ENCODE measurements at places on chromosomes 5 and 9.

DNA sequence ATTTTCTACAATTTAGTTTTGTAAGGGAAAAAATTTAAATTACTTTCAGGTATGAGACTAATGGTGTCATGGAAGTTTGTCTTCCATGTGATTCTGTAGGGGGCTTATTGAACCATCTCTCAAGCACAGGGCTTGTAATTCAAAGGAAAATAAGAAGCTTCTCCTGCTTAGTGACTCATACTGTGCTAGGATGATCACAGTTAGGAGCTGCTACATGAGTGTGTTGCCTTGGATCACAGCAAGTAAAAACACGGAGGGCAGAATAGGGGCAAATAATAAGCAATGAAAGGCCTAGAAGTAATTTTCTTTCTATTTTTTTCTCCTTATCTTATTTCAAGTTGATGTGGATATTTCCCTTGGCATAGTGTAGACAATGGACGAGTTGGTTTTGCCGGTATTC is 28.9 kb downstream of the TMEM167A start:
- no peak for DNase-seq

DNA sequence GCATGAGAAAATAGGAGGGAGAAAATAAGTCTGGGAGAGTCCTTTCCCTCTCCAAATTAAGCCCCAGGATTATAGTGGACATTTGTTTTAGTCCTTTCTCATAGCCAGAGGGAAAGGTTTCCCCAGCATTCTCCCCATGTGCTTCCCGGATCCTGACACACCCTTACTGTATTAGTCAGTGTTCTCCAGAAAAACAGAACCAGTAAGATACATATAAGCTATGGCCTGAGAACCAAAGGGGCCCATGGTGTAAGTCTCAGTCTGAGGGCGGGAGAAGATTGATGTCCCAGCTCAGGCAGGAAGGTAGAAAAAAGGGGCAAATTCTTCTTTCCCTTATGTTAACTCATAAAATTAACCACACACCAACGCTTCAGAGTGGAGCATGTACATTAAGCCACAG is 25.6 kb upstream of the SPATA31D4 start:
- DNase-seq = no peak

- DNase-seq = no peak
These were observed 549.4 kb downstream of the LRRC70 start for GRCh38 chr5:63128018-63128417.

DNA sequence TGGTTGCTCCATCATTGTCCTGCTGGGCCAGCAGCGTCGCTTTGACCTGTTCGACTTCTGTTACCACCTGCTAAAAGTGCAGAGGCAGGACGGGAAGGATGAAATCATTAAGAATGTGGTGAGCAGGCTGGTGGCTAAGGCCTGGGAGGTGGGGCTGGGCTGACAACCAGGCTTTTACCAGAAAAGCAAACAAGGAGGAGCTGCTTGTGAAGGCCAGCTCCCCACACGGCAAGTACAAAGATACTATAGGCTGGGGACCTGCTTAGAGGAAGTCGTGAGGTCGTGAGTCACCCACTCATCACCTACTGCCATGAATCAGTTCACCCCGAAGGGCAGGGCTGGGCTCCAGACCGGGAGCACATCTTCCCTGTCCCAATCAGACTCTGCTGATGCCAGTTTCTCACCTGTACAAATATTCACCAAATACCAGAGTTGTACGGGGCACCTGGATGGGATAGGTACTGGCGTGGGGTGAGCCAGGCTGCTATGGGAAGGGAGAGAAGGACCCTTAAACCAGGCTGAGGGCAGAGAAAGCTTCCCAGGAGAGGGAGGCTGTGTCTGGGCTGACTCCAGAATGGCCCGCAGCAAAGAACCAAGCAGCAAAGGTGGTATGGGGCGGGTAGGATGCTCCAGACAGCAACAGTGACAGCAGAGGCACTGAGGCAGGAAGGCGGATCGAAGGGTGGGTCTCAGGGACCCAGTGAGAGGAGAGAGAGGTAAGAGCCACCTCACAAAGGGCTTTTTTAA is 69.3 kb upstream of the NIPAL4 start:
- DNase-seq = peak; percentile 99

GRCh38 chr5:127186657-127187056 is 103.9 kb upstream of the MEGF10 start:
- DNase-seq = no peak

DNA sequence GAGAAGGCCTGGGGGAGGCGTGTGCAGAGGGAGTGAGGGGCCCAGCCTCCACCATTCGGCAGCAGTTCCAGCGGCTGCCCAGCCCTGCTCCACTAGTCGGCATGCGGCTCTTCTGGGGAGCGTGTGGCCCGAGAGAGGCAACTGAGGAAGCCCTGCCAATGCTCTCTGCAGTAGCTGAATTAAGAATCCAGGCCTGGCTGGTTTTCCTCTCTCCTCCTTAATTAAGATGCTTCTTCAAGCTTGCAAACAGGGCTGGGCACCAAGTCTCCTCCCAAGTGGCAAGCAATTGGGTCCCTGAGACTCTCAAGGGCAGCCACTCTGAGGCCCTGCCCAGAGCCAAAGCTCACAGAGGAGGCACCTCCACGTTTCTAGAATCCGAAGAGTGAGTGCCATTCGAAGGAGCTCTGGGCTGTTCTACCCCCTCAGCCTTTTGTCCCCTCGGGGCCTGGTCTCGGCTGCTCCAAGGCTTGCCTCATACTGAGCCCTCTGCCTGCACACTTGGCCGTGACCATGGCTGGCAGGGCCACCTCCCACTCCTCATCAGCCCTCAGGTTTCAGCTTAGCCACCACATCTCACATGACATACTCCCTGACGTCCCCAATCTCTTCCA is 75.4 kb upstream of the LRRTM2 start:
- DNase-seq = no peak

DNA sequence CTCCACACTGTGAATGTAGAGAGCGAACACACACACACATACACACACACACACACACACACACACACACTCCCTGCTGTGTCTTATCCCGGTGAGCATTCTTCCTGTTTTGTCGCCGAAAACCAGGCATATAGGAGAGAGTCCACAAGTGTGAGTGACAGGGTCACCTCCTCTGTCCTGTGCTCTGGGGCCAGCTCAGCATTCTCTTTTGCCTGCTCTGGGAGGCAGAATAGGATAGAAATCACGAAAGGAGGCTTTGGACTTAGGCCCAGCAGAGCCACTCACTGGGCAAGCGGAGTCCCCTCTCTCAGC is 3.0 kb downstream of the LAMC3 start:
- DNase-seq = no peak

- no peak for DNase-seq
These were observed 23.5 kb upstream of the ELAVL2 start for GRCh38 chr9:23849379-23850035.

- no peak for DNase-seq
These were observed 36.7 kb downstream of the RNF44 start for GRCh38 chr5:176500511-176500910.

Data from keratinocyte (primary cell).